ENCODE measurements at places on chromosomes 16 and 17.

GRCh38 chr17:3804503-3804931 lies 3.5 kb upstream of the ITGAE start:
- peak; percentile 88 for DNase-seq

GRCh38 chr16:56923481-56924091 lies 8.4 kb upstream of the HERPUD1 start:
- no peak for DNase-seq

- DNase-seq = no peak
Measured at GRCh38 chr17:39543664-39544063, 64.1 kb downstream of the NEUROD2 start.

DNA sequence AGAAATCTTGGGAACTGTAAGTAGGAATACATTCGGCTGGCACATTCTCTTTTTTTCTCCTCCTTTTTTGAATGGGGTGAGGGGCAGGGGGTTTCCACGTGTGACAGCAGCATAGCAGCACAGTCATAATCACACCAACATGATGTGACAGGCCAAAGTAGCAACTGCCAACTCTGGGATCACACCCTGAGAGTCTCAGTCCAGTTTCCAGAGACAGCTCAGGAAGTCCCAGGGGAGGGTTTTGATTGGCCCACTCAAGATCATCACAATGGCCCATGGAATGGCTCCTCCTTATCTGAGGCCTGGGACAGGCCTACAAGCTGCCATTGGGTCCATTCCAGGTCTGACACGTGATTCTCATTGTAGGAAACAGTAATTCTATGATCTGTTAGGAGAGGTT lies 207.1 kb upstream of the ASIC2 start:
- no peak for DNase-seq

DNA sequence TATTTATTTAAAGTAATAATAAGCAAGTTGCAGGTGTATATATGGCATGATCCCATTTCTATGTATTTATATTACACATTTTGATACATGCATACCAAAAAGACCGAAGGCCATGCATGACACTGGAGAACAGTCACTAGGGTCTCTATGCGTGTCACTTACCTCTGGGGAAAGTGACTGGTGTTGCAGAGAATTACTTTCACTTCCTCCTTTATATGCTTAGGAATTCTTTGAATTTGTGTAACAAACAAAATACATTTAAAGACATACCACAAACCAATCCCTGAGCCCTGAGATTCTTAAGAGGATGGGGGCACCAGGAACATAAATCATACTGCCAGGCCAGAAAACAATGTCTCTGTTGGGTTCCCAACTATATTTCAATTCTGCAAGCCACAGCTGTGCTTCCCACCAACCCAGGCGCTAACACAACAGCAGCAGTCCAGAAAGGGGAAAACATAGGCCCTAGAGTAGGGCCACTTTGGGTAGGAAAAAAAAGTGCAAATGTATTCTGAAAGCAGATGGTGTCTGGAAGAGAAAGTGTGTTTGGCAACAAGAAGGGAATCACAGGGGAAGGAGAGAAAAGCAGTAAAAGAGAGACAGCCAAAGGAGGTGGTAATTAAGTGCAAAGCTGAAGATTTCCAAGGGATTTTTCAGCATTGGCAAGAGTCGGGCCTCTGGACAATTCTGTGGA lies 24.5 kb upstream of the HYDIN start:
- no peak for DNase-seq

DNA sequence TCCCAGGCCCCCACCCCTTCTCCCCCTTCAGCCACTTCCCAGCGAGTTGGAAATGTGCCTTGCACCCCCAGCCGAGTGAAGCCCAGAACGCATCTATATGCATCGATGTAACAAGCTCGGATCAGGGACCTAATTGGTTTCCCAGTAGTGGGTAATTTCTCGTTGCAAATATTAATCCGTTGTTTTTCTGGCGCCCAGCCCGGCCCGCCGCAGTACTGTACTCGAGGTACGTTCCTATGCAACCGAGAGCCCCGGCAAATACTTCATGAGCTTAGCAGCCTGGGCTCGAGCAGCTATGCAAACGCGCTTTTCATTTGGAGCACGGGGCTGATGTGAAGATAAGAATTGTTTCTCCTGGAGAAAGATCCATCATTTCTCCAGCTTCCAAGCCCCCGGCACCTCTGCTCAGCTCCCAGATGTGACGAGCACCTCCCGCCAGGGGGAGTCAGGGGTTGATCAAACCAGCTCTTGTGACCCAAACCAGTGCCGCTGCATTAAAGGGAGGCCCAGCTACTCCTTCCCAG lies 229.8 kb downstream of the KATNIP start:
- DNase-seq = no peak

DNA sequence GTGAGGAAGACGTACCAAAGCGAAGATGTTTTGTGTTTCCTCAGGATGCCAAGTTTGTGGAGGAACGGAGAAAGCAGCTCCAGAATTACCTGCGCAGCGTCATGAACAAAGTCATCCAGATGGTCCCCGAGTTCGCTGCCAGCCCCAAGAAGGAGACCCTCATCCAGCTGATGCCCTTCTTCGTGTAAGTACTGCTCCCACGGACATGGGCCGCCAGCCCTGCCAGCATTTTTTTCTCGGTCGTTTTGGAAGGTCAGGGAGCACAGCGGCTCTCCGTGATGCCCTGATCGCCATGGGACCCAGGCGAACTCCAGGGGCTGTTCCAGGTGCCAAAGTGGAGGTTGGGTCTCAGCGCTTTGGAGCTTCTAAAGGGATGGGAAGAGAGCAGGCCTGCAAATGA lies 279.0 kb downstream of the CPPED1 start:
- no peak for DNase-seq

Data from Caki2 (cell line).